ENCODE measurements at places on chromosomes 5 and 9.
A peak's percentile ranks its signal among the peaks of the same experiment; 100 is the strongest.

DNA sequence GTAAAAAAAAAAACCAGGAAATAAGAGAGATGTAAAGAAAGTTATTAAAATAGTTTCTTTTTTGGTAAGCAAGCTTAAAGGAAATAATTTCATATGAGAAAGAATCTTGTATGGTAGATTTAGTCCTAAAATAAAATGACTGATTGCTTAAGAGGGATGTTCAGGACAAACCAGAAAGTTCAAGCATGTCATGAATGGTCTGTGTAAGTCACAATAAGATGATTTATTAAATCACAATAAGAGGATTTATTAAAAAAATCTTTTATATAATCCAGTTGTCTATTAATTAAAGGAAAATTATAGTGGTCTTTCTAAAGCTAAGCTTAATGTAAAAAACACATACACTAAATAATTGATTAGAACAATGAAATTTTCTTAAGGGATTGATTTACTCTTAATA, 91.8 kb upstream of the OR13F1 start:
- DNase-seq, result no peak

DNA sequence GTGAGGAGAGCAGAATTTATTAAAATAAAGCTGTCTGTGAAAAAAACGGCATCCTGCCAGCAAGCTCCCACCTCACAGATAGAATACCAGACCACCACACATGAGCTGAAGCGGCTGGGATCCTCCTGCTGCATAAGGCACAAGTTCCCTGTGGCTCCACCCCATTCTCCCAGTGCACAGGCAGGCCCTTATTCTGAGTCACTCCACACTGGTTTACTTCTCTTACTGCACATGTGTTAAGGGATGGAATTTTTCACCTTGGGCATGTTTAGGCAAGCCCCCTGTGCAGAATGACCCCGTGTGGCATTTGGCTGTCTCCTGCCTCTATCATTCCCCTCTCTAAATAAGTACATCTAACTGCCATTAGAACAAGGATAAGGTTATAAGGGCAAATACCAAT, 115.0 kb upstream of the ELAVL2 start:
- DNase-seq, result no peak

- no peak for DNase-seq
These were observed 5.5 kb downstream of the NR3C1 start for GRCh38 chr5:143398053-143398355.

DNA sequence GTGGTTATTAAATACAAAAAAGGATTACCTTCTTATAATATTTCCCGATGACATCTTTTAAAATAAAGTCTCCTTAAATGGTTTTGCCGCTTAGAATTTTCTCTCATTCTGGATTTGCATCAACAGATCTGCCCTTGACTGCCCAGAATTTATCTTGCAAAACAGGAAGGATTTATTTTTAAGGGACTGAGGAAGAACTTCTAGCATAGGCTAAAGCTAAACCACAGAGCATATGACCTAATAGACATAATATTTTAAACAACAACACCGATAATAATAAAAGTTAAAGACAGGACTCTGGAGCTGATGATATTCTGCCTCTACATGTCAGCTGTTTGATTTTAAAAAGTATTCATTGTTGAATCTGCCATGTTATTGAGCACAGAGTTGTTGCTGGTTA, 145.3 kb upstream of the ADCY2 start:
- no peak for DNase-seq

DNA sequence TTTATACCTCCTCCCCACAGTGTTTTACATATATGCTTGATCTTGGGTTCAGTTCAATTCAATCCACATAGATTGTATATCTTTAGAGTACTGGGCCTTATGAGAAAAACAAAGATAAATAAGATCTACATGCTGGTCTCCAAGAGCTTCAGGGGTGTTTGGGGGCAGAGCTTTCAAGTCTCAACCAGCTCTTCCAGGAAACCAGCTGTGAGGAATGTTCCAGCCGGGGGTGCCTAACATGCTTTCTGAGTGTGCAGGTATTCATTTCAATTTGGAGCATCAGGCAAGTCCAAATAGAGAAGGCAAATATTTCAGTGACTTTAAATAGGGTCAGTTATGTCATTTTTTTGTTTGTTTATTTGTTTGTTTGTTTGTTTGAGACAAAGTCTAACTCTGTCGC, 5.7 kb upstream of the RAPGEF1 start:
- DNase-seq, result no peak

- no peak for DNase-seq
These were observed 106.1 kb upstream of the PRRC1 start for GRCh38 chr5:127411381-127411780.

DNA sequence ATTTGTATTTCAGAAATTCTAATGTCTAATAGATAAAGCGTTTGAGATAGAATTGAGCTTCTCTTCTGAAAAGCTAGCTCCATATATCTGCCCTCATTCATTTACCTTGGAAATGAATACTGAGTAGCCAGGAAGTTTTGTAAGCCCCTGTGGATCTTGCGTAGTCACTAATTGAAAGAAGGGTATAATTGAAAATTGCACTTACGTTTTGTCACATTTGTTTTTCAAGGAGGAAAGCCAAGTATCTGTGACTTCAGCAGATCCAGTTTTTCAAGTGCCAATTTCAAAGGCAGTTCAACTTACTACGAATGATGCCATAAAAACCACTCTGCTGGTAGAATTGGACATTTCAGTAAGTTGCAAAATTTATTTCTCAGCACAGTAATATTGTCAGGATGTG, 14.0 kb downstream of the MTRR start:
- no peak for DNase-seq

GRCh38 chr5:37881359-37881758, 41.5 kb upstream of the GDNF start:
- DNase-seq, result no peak

- DNase-seq, result no peak
These were observed 8.0 kb downstream of the LHX6 start for GRCh38 chr9:122220673-122221182.

GRCh38 chr5:67115817-67116216, 80.8 kb downstream of the CD180 start:
- no peak for DNase-seq

GRCh38 chr5:60346393-60346792, 353.6 kb downstream of the DEPDC1B start:
- DNase-seq, result no peak

DNA sequence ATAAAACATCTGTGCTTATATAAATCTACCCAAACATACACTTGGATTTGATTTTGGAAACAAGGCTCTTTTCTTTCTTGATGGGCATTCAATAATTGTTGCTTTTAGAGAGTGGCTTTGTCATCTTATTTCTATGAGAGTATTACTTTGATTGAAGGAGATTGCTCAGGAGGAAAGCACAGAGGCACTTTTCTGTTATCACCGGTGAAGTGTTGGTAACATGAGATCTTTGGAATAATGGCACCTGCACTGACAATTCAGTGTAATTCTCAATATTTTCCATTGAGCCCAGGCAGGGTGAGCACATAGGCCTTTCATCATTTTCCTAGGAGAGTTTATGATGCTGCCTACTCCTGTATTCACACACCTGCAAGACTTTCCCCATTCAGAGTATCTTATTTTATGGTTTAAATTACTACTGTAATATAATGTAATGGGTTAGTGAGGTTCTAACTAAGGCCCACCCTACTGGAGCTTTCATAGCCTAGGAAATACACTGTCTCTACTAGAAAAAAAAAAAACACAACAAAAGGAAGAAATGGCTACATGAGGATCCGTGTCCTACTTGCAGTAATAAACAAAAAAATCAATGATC, 244.3 kb downstream of the DENND1A start:
- DNase-seq, result no peak

GRCh38 chr9:94794476-94795167, 68.1 kb downstream of the AOPEP start:
- DNase-seq, result no peak

DNA sequence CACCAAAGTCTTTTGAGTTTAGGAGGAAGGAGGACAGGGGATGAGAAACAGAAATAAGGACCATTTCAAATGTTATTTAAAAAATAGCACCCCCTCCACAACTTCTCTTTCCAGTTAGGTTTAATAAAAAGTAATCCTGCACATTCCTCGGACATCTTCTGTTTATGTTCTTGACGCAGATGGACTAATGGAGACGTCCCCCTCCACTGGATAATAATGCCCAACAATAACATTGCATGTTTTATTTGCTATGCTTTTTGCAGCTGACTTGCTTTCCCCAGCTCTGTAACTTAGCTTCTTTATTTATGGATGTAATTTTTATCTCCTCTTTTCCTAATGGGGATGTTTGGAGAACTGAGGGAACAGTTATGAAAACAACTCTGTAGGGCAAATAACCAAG, 89.5 kb downstream of the MAT2B start:
- no peak for DNase-seq

GRCh38 chr9:114627553-114627952, 16.5 kb downstream of the TMEM268 start:
- DNase-seq, result no peak

GRCh38 chr5:145921211-145921610, 15.2 kb upstream of the SH3RF2 start:
- no peak for DNase-seq

DNA sequence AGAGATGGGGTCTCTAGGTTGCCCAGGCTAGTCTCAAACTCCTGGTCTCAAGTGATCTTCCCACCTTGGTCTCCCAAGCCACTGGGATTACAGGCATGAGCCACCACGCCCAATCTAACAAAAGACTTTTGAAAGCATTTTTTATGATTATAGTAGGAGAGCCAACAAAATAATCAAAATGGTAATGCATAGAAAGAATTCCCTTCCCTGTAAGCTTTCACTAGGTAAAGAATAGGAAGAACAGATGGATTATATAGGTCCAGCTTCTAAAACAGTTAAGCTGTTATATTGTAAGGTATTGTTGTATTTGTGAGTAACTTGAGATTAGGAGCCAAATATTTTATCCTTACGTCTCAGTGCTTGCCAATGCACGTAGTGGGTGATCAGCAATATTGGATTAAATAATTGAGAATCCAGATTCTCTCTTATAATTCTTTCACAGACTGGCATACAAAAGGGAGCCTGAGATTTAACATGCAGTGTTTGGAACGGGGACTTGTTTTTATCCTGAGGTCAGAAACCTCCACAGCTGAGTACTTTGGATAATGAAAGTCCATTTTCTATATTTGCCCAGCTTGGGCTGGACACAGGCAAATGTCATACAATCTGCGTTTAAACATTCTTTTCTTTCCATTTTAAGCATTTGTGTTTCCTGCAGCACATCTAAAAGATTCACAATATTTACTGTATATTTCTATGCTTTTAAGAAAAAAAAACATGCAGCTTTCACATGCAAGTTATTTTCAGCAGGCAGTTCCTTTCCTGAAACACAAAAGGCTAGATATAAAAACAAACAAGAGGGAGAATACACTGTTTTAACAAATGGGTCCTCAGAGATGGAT, 238.4 kb downstream of the ARRDC3 start:
- DNase-seq, result no peak

DNA sequence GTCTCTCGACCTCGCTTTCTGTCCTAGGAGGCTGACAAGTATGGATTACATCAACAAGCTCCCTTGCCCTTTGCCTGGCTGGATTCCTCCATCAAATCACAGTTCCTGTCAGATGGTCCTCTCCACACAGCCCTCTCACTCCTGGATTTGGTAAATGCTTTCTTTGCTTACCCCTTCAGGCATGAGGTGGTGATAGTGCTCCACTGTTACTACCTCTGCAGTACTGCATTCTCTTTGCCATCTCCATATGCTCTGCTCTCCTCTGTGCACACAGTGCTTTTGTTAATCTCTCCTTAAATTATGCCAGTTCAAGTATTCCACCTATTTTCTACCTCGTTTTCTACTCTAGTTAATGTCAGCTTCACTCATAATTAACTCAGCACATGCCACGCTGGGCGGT, 279.2 kb downstream of the DMAC1 start:
- DNase-seq, result no peak

- DNase-seq, result no peak
These were observed at the start of gene ARSB for GRCh38 chr5:78985116-78985724. ARSB (minus strand) TSS chr5:78985310; CDS start chr5:78985248, 62 bp downstream.

GRCh38 chr9:37061768-37062167, 27.7 kb upstream of the PAX5 start:
- no peak for DNase-seq

DNA sequence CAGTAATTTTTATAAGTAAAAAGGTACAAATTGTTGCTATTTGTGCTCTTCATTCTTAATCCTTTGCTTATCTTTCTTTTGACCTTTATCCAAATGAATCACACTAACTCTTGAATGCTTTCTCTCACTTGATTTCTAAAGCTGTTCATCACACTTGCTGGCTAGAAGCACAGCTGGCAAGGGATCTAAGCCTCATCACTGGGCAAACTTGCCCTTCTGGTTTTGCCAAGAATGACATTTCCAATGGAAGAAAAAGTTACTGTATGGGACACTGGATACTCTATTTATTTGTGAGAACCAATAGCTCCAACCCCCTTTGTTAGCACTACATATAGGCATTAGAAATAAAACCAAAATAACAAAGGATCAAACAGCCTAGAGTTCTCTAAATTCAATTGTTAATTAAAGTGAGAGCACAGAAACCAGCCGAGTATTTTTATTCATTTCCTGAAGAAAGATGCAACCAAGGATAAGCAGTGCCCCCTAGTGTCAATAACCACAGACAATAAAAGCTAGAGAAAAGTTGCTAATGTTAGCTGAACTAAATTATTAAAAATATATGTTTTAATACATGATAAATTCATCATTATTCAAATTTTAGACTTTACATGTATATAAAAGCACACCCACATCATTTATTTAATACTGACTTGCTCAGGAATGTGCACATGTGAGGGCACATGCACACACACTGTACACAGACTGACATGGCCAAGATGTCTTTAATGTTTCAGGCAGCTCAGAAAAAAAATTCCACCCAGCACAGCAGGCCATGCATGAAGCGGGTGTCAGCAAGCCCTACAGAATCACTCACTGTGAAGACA, 59.8 kb upstream of the POU5F2 start:
- DNase-seq, result peak; percentile 42

- DNase-seq, result no peak
These were observed 6.4 kb downstream of the PRKAA1 start for GRCh38 chr5:40791715-40792139.

DNA sequence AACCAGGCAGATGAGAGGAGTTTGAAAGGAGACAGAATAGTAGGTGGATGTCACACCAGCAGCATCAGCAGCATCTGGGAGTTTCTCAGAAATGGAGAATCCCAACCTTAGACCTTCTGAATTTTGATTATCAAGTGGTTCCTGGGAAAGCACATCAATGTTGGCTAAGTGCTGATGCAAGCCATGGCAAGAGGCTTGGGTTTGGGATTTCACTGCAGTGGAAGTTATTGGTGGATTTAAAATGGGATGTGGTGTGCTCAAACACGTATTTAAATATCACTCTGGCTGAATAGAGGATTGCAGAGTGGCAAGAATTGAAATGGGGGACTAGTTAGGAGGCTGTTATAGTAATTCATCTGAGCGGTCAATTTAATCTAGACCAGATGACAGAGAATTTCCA, 387.8 kb upstream of the WWC1 start:
- DNase-seq, result no peak

Data from muscle of arm (tissue), 14 donors.